ENCODE measurements at places on chromosomes 4 and X. TPM values are rescaled to one million over a fixed set of nuclear protein-coding genes. Genes with fewer than 3 reads are reported as not detected.
A peak's percentile ranks its signal among the peaks of the same experiment; 100 is the strongest.

DNA sequence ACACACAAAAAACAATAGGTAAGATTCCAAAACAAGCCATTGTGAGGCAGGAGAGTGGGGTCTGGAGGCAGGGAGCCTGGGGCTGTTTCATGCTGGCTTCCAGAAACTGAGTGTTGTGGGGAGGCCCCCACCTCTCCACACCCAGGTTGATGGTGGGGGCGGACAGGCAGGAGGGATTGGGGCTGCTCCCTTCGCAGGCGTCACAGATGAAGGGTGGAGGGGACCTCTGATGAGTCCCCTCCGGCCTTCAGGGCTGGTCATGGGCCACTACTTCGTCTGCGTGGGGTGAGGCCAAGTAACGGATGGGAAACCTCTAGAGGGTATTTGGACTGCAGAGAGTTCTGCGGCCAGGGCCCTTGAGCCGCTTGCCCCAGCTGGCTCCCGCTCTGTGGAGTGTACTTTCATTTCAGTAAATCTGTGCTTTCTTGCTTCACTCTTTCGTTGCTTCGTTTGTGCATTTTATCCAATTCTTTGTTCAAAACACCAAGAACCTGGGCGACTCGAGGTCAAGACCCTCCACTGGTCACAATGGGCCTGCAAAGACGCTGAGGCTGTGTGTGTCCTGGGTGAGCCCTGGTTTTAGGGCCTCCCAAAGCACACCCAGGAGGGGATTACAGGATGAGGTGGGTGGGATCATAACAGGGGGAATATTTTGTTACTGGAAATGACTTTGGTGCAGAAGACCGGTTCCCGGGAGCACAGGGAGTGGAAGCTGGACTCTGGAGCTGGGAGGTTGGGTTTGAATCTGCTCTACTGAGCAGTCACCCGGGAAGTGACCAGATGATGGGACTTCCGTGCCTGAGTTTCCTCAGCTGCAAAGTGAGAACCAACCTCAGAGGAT is 83.7 kb upstream of the ADRA2C start:
- DNase-seq, result peak; percentile 4

GRCh38 chr4:84495794-84496261 is 3.3 kb downstream of the NKX6-1 start:
- no peak for DNase-seq

GRCh38 chrX:118603981-118604380 is 108.4 kb downstream of the DOCK11 start:
- DNase-seq, result peak; percentile 43

- DNase-seq, result no peak
Measured at GRCh38 chrX:44898411-44899221, 25.6 kb downstream of the KDM6A start.

The FGG gene
- total RNA-seq, result not detected

The P2RY8 gene
- total RNA-seq, result 3.6 TPM

The LGI2 gene
- total RNA-seq, result 6.8 TPM

The NUDT10 gene
- total RNA-seq, result 13.1 TPM
